ENCODE measurements at places on chromosomes 12 and 14.

- no peak for DNase-seq
These were observed 71.7 kb downstream of the ANO2 start for GRCh38 chr12:5873281-5873919.

DNA sequence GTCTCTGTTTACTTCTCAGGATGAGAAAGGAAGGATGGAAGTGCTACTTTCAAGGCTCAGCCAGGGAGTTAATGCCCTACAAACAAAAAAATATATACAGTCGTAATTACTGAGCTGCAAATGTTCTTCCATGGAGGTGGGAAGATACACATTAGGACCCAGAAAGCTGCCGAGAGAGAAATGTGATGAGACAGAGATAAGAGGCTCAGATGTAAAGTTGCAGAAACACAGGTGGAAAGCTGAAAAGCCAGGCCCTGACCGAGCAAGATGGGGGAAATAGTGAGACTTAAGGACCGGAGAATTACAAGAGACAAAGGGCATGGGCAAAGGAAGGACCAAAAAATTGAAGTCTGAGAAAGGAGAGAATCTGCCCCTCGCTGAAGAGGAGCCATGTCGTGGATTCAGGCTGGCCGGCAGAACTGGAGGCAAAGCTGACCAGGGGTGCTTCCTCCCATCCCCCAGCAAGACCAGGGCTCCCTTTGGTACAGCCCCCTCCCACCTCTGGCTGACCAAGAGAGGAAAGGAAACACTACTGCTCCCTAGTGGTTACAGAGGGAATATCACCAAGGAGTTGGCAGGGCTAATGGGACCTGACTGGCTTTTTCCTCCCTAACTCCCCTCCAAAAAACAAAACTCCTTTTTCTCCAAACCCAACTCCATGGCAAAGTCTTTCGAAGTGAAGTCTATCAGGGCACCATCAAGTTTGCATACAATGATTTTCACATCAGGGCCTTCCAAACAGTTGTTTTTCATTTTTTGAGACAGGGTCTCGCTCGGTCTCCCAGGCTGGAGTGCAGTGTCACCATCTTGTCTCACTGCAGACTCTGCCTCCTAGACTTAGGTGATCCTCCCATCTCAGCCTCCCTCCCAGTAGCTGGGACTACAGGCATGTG is 12.1 kb downstream of the ZFHX2 start:
- peak; percentile 65 for DNase-seq

GRCh38 chr12:43179486-43179885 is 372.5 kb downstream of the ADAMTS20 start:
- no peak for DNase-seq

DNA sequence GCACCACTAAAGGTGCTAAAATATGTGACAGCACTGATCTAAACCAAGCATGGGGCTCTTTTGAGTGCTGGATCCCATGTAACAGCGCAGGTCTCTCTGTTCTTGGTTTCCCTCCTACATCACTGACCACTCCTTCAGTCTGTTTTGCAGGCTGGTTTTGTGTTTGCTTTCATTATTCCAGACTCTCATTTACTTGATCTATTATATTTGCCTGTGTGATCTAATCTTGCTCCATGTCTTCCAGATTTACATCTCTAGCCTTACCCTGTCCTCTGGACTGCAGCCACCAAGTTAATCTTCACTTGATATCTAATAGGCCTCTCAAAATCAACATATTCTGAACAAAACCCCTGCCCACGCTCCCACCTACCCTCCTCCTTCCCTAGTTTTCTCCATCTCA is 8.6 kb downstream of the GLIPR1 start:
- DNase-seq = no peak

GRCh38 chr14:58656671-58657411 is 19.1 kb downstream of the DACT1 start:
- DNase-seq = no peak

GRCh38 chr12:50275556-50275955 is 7.8 kb downstream of the LIMA1 start:
- DNase-seq = no peak

DNA sequence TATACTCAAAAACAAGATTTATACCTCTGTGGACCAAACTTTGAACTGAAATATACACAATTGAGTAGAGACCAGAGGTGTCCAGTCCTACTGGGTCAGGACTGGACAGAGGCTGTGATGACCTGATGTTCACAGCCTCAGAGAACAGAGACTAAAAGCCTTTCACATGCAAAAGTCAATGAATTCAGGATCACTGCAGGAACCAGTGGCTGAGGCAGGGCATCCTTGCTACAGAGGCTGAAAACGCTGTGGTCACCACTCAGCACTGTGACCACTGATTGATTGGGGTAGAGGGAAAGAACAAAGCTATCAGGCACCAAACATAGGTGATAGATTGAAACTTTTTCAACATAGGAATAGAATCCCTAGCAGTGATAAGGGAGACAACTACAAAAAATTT is 25.1 kb downstream of the GRIP1 start:
- DNase-seq = no peak

GRCh38 chr12:82942521-82942920 is 255.8 kb downstream of the TMTC2 start:
- DNase-seq = no peak

GRCh38 chr12:49230176-49230804 is 34.6 kb upstream of the TUBA1C start:
- DNase-seq = no peak

- no peak for DNase-seq
These were observed 43.0 kb upstream of the GNPNAT1 start for GRCh38 chr14:52834440-52834842.

- DNase-seq = no peak
These were observed 28.2 kb downstream of the PALS1 start for GRCh38 chr14:67269298-67270060.

GRCh38 chr14:25933731-25934130 is 664.1 kb downstream of the NOVA1 start:
- DNase-seq = no peak

- no peak for DNase-seq
These were observed 2.9 kb upstream of the PFDN5 start for GRCh38 chr12:53292426-53292825.

DNA sequence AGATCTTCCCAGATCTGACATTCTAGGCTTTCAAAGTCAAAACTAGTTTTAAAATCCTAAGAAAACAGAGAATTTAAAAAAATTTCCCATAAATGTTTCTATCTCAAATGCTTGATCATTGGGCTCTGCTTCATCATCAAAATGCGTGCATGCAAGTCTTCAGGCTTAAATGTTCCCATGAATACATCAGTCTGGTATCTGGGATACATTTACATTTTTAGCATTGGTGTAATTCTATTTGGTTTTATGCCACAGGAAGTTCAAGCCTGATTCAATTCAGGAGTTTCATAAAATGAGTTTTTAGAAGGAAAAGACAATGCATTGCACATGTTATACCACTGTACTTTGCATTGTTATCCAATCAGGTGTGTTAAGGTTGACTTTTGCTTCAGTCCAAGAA is 336.4 kb downstream of the PCNX1 start:
- no peak for DNase-seq
